Posterior vena cava (tissue), 2 donors: ENCODE measurements at places on chromosomes 6 and 20. TPM values are rescaled to one million over a fixed set of nuclear protein-coding genes. Genes with fewer than 3 reads are reported as not detected.

GRCh38 chr20:51413857-51414256 lies 128.7 kb downstream of the NFATC2 start:
- DNase-seq, result no peak

- DNase-seq, result no peak
Observed at GRCh38 chr6:144797881-144798589, 512.9 kb downstream of the UTRN start.

DNA sequence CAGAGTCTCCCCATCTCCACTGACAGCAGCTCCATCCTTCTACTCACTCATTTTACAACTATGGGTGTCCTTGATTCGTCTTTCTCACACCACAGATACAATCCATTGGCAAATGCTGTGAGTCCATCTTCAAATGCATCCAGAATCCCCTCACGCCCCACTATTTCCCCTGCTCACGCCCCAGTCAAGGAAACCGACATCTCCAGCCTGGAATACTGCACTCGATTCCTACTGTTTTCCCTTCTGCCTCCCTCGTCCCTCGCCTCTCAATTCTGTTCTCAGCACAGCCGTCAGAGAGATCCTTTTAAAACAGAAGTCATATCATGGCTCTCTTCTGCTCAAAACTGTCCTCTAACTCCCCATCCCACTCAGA lies 4.7 kb downstream of the HLA-B start:
- DNase-seq, result no peak

The TCF19 gene
- total RNA-seq, result 3.0 TPM

The MLN gene
- not detected for total RNA-seq

The GNAS-AS1 gene
- not detected for total RNA-seq
